ENCODE measurements at places on chromosomes 11 and 22.

DNA sequence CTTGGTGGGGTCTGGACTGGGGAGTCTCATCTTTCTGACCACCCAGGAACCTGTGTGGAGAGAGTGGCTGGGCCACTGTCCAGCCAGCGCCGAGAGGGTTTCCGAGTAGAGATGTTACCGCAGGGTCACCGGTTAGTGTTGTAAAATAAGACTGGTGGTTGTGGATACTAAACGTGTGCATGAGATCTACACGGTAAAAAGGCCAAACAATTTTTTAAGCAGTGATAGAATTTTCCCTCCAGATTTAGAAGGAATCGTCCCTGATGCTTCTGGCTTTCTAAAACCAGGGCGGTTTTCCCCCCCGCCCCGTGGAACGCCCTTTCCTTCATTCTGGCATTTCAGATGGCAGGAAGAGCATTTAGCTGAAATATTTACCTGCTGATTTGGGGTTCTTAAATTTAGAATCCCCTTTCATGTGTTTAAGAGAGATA is 72.6 kb upstream of the PPARA start:
- no peak for DNase-seq

DNA sequence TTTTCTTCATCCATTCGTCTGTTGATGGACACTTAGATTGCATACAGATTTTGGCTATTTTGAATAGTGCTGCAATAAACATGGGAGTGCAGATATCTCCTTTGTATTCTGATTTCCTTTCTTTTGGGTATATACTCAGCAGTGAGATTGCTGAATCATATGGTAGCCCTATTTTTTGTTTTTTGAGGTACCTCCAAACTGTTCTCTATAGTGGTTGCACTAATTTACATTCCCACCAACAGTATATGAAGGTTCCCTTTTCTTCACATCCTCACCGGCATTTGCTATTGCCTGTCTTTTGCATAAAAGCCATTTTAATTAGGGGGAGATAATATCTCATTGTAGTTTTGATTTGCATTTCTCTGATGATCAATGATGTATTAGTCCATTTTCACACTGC is 96.1 kb downstream of the PRR5L start:
- DNase-seq, result no peak

DNA sequence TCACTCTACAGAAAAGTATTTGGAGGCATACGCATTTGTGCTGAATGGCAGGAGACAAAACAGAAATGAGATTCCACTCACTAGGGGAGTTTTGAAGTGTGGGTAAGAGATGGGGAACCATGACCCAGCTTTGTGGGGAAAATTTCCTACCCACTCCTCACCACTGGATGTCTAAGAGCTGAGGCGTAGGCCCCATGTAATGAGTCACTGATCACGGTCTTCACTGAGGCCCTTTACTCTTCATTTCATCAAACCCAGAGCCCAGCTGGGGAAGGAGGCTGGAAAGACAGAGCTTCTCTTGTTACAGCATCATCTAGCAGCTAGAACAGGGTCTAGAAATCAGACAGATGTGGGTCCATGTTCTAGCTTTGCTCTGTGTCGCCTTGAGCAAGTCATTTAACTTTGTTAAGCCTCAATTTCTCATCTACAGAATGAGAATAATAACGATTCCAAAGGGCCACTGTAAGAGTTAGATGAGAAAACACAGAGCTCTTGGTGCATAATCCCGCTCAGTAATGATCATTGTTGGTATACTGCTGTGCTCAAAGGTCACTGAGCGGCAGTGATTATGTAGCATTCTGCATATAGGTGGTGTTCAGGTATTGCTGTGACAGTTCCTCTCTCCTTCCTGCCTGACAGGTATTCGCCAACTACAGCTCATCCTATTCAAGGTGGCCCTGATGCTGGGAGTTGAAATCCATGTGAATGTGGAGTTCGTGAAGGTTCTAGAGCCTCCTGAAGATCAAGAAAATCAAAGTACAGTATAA is 97.2 kb downstream of the MICAL2 start:
- DNase-seq, result no peak

- no peak for DNase-seq
Measured at GRCh38 chr11:13391217-13391616, 71.8 kb downstream of the BTBD10 start.

GRCh38 chr11:34161812-34162492 is 56.5 kb downstream of the NAT10 start:
- no peak for DNase-seq

- no peak for DNase-seq
Measured at GRCh38 chr22:45455212-45455611, 41.7 kb downstream of the RIBC2 start.

DNA sequence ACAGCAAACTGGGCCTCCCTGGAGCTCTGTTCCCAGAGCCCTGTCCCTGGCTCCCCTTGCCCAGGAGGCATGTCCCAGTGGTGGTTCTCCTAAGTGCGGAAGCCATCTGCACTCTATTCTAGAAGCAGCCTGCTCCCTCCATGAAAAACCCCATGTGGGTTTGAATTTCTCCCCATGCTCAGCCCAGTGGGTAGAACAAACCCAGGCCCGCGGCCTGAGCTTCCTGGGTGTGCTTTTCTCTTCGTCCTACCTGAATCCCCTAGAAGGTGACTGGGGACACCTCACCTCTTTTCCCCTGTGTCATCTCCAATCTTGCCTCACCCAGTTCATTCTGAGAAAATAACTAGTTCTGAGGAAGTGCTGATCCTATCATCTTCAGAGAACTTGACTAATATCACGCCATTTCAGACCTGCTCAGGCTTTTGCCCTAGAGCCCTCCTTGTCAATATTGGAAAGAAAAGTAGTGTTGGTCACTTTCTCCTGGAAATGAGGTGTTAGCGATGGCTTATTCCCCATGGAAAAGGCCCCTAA is 15.9 kb downstream of the IL10RA start:
- DNase-seq, result no peak

DNA sequence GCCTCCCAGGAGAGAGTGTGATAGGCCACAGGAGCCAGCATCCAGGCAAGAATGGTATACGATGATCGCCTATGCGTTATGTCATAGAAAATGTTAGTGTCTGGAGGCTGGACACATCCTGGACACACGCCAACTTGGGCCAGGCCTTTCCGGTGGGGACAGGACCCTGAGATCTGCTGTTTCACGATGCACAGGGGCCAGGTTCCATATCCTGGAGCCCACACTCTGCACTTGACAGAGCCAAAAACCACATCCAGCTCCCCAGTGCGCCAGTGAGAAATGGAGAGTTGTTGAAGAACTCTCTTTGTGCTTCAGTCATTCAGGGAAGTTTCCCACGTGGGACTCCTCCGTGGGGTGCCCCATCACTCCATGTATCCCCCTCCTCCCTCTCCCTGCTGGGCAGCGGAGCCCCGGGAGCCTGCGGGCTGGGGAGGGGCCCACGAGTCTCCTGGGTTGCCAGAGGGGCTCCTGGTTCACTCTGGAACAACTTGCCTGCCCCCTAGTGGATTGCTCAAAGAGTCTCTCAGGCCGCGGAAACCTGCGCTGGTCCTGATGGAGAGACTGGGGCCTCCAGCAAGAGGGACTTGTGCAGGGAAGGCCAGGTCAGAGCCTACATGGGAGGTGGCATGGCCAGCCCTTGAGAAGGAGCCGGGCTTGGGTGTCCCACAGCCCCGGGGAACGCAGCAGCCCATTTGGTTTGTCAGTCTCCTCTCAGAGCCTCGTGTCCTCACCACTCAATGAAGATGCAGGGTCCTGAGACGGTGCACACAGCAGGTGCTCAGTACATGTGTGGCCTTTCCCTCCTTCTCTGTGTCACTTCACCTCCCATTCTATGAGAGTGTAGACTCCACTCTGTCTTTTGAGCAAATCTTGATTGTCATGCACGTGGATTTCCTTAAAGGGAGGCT is 10.2 kb upstream of the LRRC32 start:
- DNase-seq, result peak; percentile 40

DNA sequence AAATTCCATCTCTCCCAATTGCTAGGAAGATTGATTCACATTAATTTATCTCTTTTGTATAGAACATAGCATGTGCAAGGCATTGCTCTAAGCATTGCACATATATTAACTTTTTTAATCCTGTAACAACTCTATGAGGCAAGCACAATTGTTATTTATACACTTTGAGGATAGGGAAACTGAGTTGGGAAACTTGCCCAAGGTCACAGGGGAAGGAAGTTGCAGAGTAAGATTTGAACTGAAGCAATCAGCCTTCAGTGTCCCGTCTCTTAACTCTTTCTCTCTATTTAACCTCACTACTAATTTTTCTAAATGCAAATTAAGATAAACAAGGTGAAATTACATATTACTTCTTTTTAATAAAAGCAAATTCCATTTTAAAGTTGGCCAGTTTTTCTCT is 22.2 kb downstream of the OR56B4 start:
- no peak for DNase-seq

DNA sequence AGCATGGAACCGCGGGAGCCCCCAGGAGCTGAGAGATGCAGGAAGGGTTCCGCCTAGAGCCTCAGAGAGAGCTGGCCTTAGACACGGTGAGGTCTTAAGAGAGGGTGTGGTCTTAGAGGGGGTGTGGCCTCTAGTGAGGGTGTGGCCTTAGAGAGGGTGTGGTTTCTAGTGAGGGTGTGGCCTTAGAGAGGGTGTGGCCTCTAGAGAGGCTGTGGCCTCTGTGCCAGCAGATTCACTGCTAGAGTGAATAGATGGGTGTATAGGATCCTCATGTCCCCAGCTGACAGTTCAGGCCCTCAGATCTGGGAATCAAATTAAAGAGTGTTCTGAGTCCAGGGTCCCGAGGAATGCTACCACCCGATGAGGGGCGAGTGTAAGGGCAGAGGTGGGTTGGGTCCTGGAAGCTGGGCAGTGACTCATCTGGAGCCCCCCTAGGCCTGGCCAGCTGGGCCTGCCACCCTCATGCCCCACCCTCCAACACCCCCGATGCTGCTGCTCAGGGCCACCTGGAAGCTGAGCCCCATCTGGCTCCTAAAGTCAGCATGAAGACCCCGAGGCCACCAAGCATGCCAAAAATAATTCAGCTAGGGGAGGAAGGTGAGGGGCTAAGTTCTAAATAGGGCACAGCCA is 49.5 kb downstream of the IGF2 start:
- peak; percentile 37 for DNase-seq

- DNase-seq, result no peak
Measured at GRCh38 chr11:9850224-9850895, 186.5 kb downstream of the SWAP70 start.

- DNase-seq, result no peak
Measured at GRCh38 chr11:44267006-44267749, 42.8 kb downstream of the ALX4 start.

- DNase-seq, result no peak
Measured at GRCh38 chr11:102655547-102655946, 30.4 kb upstream of the MMP20 start.

- no peak for DNase-seq
Measured at GRCh38 chr22:37951305-37951704, 2.1 kb downstream of the C22orf23 start.

- DNase-seq, result no peak
Measured at GRCh38 chr11:129191649-129192048, 476 bp downstream of the ARHGAP32 start.

GRCh38 chr22:46682011-46682731 is 55.9 kb downstream of the CERK start:
- no peak for DNase-seq

- DNase-seq, result no peak
Measured at GRCh38 chr11:55902308-55902707, 12.1 kb downstream of the OR5W2 start.

GRCh38 chr22:19105456-19105855 is 16.8 kb downstream of the DGCR2 start:
- no peak for DNase-seq

- no peak for DNase-seq
Measured at GRCh38 chr11:60836866-60837515, 4.9 kb upstream of the CCDC86 start.

DNA sequence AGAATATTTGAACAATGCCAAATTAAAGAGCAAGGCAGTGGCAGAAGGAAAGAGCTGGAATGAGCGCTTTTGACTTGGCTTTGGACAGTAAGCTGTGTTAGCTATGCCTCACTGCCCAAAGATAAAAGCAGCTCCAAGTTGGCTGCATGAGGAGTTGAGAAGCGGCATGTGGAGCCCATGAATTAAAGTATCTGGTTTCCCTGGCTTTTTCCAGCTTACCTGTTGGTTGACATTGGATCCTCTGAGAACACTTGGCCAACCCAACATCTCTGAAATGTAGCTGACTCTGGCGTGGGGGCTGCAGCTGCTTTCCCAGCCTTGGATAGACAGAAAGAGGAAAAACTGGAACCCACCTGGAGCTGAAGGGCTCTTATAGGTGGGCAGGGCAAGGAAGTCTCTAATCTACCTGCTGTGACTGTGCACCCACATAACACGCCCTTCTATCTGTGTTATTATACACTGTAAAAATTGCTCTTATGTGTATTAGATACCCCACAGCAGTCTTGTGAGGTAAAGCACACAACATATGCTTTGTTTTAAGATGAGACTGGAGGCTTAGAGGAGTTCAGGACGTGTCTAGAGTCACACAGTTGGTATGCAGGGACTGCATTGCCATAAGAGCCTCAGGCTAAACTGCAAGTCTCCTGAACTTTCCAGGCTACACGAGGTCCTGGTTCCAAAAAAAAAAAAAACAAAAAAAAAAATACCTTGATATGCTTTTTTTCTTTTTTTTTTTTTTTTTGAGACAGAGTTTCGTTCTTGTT is 5.8 kb downstream of the UBASH3B start:
- no peak for DNase-seq

GRCh38 chr11:65891219-65892136 is 1.0 kb downstream of the CCDC85B start:
- DNase-seq, result no peak

DNA sequence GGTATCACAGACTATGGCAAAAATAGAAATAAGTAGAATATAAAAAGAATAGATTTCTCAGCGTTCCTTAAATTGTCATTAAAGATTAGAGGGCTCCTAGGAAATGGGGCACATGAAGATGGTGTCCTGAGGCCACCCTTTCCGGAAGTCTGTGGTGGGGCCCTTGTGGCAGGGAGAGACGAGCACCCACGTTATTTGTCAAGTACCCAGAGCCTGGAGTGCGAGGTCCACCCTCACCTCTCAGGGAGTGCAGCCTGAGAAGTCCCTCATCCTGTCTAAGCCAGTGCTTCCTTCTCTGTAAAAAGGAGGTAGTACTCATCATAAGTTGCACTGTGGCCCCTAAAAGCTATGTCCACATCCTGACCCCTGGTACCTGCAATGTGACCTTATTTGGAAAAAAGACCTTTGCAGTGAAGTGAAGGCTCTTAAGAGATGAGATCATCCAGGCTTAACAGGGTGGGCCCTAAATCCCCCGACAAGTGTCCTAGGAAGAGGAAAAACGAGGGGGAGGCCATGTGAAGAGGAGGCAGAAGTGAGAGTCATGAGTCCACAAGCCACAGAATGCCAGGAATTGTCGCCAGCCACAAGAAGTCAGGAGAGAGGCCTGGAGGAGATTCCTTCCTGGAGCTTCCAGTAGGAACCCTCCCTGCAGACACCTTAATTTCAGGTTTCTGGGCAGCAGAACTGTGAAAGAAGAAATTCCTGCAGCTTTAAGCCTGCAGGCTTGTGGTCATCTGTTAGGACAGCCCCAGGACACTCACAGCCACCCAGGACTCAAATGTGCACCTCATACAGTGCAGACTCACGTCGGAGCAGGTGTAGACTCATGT is 76.8 kb upstream of the CCND1 start:
- DNase-seq, result no peak

DNA sequence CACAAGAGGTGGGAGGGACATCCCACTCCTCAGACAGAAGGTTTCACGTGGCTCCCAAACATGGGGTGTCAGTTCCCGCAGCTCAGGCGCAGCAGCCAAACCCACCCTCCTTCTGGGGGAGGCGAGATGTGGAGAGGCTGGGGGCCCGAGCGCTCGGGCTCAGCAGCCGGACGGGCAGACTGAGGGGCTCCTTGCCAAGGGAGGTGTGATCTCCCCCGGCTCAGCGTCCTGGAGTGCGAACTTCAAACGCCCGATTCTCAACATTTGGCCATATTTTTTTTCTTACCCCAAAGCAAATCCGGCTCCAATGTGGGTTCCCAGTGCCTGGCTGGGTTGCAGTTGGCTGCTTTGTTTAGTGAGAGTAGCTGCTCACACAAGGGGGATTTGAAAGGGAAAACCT is 477.9 kb downstream of the MN1 start:
- DNase-seq, result no peak
